ENCODE measurements at places on chromosomes 13 and 19.

GRCh38 chr13:74000876-74001275 lies 133.3 kb downstream of the KLF12 start:
- DNase-seq, result no peak
- no peaks in the 10 kb centered on the region for H3K36me3 ChIP-seq
- no peaks in the 10 kb centered on the region for H3K27me3 ChIP-seq
- no peaks in the 10 kb centered on the region for H3K4me1 ChIP-seq

GRCh38 chr19:2213799-2214198 lies 22.3 kb downstream of the PLEKHJ1 start:
- no peak overlapping the region for H3K4me3 ChIP-seq
- no peaks in the 10 kb centered on the region for H3K4me1 ChIP-seq
- DNase-seq, result no peak
- no peak overlapping the region for H3K27ac ChIP-seq

DNA sequence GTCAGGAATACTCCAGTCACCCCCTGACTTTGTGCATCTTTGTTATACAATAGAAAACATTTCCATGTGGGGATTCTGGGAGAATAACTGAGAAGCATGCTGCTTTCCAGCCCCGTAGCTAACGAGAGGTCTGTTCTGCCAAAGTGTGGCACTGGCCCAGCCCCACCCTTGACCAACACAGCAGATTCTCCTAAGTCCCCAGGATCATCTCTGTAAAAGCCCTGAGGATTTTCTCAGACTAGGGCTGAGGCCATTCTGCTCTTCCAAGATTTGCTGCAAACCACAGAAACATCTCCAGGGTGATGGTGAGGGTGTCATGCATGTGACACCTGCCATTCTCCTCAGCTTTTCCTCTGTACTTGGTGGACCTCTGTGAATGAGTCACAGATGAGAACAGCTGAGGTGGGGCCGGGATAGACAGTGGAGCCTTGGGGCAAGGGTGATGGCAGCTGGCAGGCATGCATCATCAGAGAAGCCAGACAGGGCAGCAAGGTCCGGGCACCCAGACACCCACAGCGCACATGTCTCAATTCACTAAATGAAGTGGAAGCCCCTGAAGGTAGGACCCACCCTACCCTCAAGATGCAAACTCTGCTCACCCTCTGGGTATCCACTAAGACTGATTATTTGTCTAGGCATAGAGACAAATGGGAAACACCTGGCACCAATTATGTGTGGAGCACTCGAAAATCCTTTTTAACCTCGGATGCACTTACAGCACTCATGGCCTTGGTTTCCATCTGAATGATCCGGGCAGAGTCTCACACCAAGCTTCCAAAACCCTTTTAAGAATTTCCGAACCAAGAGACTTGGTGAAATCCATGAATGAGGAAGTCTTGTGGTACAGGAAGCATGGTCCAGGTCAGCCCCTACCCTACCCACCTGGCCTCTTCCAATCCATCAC lies 20.1 kb upstream of the DOCK9 start:
- no peak overlapping the region for H3K4me3 ChIP-seq
- H3K27ac ChIP-seq, result no peak overlapping the region
- no peaks in the 10 kb centered on the region for H3K36me3 ChIP-seq

DNA sequence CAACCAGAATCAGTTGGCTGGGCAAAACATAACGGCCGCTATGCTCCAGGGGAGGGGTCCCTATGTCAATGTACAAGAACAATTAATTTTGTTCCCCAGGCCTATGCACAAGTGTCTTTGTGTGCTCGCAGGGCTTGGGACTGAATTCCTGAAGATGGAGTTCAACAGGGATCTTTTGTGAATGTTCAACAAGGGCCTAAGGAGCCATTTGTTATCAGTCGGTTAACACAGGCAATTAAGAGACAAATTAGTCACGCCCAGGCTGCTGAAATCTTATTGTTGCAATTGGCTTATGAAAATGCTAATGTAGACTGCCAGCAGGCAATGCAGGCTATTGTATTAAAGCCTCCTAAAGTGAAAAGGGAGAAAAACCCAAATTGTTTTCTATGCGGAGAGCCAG lies 117.5 kb downstream of the ZNF429 start:
- no peak overlapping the region for H3K4me3 ChIP-seq
- no peak for DNase-seq
- no peaks in the 10 kb centered on the region for H3K4me1 ChIP-seq
- no peaks in the 10 kb centered on the region for H3K27me3 ChIP-seq

DNA sequence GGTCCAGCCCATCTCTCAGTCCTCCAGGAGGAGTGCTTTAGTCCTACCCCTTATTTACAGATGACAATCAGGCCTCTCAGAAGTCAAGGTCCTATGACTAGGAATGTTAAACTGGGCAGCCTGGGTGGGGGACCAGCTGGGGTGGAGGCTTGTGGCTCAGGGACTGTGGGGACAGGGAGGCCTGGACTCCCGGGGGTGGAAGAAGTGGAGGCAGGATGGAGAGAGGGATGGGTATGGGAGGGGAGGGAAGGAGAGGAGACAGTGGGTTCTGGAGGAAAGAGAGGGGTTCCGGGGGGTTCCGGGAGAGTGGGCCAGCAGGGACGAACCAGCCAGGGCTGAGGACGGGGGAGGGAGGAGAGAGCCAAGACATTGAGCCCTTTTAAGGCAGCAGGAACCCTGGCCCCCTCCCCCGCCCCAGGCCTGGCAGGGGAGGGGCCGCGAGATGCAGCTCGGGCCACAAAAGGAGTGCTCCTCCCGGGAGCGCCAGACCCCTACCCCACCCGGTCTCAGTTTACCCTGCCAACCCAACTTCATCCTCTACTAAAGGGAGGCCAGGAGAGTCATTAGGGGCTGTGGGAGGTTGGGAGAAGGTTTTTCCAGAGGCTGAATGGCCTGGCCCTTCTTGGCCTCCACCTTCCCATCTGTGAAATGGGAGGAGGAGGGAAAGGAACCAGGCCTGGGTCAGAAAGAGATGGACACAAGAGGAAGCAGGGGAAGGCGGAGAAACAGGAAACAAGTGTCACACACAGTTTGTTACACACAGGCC lies 1.7 kb downstream of the DMPK start:
- H3K27ac ChIP-seq, result peak overlapping the region; percentile 70
- peaks cover 3% of the 10 kb centered on the region for H3K36me3 ChIP-seq

GRCh38 chr19:45927565-45928261 lies 13.1 kb upstream of the NANOS2 start:
- no peak overlapping the region for H3K27ac ChIP-seq
- no peak overlapping the region for H3K4me3 ChIP-seq
- no peaks in the 10 kb centered on the region for H3K36me3 ChIP-seq
- peak; percentile 95 for DNase-seq

- H3K4me1 ChIP-seq, result peaks cover 12% of the 10 kb centered on the region
- H3K36me3 ChIP-seq, result no peaks in the 10 kb centered on the region
- no peak for DNase-seq
- no peaks in the 10 kb centered on the region for H3K27me3 ChIP-seq
- no peak overlapping the region for H3K4me3 ChIP-seq
These were observed 6.0 kb downstream of the ATG4D start for GRCh38 chr19:10549733-10550132.

DNA sequence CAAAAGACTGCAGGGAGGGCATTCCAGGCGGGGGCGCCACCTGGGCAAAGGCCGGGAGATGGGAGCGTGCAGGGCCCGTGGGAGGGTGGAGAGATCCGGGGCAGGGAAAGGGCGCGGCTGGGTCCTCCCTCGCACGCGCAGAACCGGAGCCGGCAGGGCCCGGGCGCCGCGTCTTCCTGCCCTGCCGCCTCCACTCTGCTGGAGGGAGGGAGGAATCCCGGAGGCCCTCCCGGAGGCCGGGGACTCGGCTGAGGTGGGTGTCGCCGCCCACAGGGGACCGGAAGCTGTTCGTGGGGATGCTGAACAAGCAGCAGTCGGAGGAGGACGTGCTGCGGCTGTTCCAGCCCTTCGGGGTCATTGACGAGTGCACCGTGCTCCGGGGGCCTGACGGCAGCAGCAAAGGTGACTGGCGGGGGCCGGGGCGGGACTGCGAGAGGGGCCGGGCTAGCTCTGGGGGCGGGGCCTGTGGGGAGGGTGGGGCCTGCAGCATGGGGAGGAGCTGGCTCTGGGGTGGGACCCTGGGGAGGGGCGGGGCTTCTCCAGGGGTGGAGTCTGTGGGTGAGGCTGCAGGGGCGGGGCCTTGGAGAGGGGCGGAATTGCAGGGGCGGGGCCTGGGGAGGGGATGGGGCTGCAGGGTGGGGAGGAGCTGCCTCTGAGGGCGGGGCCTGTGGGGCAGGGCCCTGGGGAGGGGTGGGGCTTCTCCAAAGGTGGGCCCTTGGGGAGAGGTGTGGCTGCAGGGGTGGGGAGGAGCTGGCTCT lies 51.3 kb downstream of the CELF5 start:
- H3K4me1 ChIP-seq, result peaks cover 7% of the 10 kb centered on the region
- no peak overlapping the region for H3K27ac ChIP-seq
- no peak overlapping the region for H3K4me3 ChIP-seq
